ENCODE measurements at places on chromosomes 5 and 9.
A peak's percentile ranks its signal among the peaks of the same experiment; 100 is the strongest.

- H3K27ac ChIP-seq = peak overlapping the region; percentile 95
- peaks cover 59% of the 10 kb centered on the region for H3K4me1 ChIP-seq
- peak overlapping the region; percentile 2 for H3K4me3 ChIP-seq
- DNase-seq = peak; percentile 76
These were observed 75.8 kb downstream of the MAP1B start for GRCh38 chr5:72183101-72183520.

DNA sequence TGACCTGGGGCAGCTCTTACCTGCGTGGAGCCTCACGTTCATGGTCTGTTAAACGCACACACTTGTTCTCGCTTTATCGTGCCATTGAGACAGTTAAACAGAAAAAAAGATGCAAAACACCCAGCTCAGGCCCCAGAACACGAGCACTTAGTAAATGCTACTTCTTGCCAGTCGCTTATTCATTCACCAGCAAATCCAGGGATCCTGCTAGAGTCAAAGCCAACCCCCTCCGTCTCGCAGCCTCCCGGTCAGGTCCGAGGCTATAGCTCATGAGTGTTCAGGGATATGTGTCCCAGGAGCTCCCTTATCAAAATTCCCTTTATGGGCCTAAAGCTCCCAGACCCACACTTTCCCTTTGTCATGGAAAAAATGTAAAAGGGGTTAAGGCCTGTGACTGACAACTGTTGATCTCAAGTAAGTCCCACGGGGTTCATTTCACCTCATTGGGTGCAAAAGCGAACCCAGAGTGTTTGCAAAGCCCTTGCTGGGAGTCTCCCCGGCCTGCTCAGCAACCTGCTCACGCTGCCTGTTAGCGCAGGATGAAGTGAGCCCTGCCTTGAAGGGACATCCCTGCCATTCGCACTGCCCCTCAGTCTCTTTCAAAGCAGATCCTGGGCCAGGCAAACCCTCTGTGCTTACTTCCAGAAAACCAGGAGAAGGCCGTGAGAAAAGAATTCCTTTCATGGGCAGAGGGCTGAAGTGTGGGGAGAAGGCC lies 40.7 kb downstream of the HRH2 start:
- DNase-seq = no peak
- no peak overlapping the region for H3K27ac ChIP-seq
- H3K36me3 ChIP-seq = no peaks in the 10 kb centered on the region
- H3K4me1 ChIP-seq = no peaks in the 10 kb centered on the region
- no peak overlapping the region for H3K4me3 ChIP-seq
- no peaks in the 10 kb centered on the region for H3K27me3 ChIP-seq

GRCh38 chr5:148778882-148779281 lies 47.5 kb upstream of the ADRB2 start:
- no peaks in the 10 kb centered on the region for H3K27me3 ChIP-seq
- H3K36me3 ChIP-seq = no peaks in the 10 kb centered on the region
- no peak overlapping the region for H3K27ac ChIP-seq
- DNase-seq = no peak
- no peak overlapping the region for H3K4me3 ChIP-seq

GRCh38 chr5:39076757-39077728 lies 2.8 kb upstream of the RICTOR start:
- peaks cover 11% of the 10 kb centered on the region for H3K4me1 ChIP-seq
- H3K27me3 ChIP-seq = no peaks in the 10 kb centered on the region
- H3K27ac ChIP-seq = no peak overlapping the region
- no peak overlapping the region for H3K4me3 ChIP-seq
- no peak for DNase-seq

GRCh38 chr5:167352801-167353200 lies 938.6 kb upstream of the WWC1 start:
- no peak overlapping the region for H3K4me3 ChIP-seq
- peaks cover 14% of the 10 kb centered on the region for H3K4me1 ChIP-seq
- H3K36me3 ChIP-seq = no peaks in the 10 kb centered on the region

DNA sequence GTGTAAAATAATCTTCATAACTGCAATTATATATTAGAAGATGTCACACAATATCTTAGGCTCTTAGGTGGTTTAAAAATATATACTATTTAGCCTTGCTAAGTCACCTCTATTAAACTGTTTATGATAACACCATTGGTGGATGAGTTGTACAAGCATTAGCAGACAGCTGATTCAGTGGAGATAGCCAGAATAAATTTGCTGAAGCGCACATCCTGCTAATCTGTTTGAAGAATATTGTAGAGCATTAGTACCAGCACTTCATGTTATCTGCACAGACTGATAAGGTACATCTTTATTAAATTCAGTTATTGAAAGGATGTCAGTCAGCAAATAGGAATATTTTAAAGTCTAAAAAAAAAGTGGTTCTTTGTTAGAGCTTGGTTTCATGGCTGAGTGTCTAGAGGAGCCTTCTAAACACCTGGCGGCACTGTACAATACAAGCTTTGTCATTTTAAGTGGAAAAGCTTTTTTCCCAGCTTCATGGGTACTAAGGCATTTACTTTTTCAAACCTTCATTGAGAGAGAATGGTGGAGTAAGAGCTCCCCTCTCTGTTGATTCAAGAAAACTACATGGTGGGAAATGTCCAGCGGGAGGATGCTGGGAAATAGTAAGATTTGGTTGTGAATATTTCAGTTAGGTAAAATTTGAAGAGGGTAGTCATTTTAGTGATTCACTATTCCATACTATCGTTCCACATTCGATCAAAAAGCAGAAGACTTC lies 275.1 kb downstream of the SLF1 start:
- H3K4me1 ChIP-seq = peaks cover 3% of the 10 kb centered on the region
- H3K36me3 ChIP-seq = no peaks in the 10 kb centered on the region
- peak; percentile 61 for DNase-seq
- no peak overlapping the region for H3K4me3 ChIP-seq
- H3K27ac ChIP-seq = no peak overlapping the region

GRCh38 chr5:34045023-34045422 lies 2.0 kb upstream of the C1QTNF3 start:
- H3K27me3 ChIP-seq = no peaks in the 10 kb centered on the region
- no peak overlapping the region for H3K27ac ChIP-seq
- peaks cover 9% of the 10 kb centered on the region for H3K4me1 ChIP-seq
- no peaks in the 10 kb centered on the region for H3K36me3 ChIP-seq

DNA sequence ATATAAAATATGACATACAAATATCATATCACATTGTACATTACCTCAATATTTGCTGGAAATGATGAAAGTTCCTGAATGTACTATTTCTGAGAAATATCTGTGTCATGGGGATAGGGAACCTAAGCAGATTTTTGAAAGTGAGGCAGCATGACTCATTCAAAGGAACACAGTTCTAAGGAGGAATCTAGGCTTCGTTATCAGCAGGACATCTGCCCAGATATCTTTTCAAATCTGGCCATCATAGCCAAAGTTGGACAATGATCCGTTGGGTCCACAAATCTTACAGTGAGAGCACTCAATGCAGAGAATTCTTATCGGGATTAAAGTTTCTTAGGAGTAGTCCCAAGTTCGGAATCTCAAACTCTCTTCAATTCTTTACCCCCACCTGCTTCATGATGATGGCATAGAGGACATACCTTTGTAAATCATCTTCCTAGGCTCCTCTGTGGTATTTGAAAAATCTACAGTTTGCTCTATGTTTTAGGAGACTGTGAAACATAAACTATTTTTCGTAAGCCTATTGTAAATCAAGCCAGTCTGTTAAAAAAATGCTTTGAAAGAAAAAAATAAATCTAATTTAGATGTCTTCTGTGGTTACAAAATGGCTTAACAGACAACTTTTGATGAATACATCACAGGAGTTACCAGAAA lies 29.4 kb upstream of the ALDH1A1 start:
- H3K27me3 ChIP-seq = no peaks in the 10 kb centered on the region
- no peaks in the 10 kb centered on the region for H3K4me1 ChIP-seq
- H3K27ac ChIP-seq = no peak overlapping the region
- no peaks in the 10 kb centered on the region for H3K36me3 ChIP-seq
- H3K4me3 ChIP-seq = no peak overlapping the region

DNA sequence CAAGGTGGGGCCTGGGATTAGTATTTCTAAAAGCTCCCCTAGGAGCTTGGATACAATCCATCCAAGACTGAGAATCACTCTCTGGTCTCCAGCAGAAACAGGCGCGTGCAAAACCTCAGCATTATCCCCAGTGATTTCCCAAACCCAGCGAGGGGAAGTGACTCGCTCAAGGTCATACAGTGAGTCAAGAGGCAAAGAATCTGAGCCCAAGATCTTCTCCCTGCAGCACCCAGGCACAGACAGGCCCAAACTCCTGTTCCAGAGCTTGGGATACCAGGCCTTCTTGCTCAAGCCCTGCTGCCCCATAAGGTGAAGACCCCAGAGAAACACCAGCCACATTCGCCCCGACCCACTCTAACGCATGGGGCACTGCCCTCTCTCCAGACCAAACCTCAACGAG lies 33.2 kb downstream of the SHB start:
- H3K4me3 ChIP-seq = no peak overlapping the region
- DNase-seq = no peak

DNA sequence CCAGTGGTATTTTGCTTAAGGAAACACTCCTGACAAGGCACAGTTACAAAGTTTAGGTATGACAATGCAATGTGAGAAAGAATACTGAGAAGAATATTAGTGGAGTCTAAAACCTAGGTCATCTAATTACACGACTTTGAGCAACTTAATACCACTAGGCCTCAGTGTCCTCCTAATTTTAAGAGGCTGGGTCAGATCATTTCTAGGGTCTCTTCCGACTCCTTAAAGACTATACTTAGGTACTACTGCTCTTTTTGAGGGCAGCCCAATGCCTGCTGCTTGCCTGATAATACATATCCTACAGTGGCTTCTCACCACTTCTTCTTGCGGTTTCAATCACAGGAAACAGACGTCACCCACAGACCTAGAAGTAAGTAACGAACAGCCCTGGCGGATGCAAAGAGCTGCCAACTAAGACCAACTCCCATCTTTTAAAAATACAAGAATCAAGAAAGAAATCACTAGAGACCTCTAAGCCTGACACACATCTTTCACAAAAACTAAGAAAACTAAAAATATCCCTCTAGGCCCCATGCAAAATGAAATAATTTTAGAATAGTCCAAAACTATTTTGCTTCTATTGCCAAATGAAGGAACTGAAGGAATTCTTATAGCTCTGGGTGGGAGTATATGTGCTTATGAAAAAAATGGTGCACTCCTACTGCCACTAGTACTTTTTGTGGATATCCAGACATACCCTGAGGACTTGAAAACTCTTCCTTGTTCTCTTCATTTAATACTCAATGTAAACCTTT lies 13.1 kb downstream of the DIAPH1 start:
- DNase-seq = no peak
- H3K4me1 ChIP-seq = peaks cover 4% of the 10 kb centered on the region
- no peak overlapping the region for H3K4me3 ChIP-seq
- H3K27ac ChIP-seq = no peak overlapping the region
- H3K27me3 ChIP-seq = no peaks in the 10 kb centered on the region

DNA sequence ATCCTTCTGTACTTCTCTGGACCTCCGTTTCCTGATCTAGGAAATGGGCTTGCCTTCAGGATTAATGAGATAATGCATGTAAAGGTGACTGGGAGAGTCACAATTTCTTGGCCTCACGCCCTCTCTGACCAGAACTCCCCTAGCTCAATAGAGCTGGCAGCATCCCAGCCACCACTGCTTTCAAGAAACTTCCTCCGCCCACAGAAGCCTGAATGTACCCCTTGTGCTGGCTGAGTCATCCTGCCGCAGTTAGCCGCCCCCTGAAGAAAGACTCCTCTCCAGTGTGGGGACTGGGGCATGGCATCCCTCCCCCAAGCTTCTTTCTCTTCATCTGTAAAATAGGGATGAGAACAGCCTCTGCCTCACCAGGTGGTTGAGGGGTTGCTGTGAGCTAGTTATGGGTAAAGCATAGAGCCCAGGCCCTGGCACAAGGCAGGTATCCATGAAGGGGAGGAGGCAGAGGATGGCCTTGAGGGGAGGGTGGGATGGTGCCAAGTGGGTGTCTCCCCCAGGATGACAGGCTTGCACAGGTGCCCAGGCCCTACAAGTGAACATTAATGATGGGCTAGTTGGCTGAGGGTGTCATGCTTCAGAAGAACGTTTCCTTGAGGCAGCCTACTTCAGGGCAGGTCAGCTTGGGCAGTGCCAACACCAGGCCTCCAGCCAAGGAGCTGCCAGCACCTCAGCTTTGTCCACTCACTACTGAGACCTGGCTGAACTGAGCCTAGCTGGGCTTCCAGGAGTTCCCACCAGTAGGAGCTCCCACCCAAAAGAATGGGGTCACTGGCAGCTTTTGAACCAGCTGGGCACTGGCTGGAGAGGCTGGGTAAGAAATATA lies 3.4 kb downstream of the PDLIM4 start:
- H3K27me3 ChIP-seq = peaks cover 19% of the 10 kb centered on the region
- H3K4me3 ChIP-seq = no peak overlapping the region
- DNase-seq = no peak
- no peaks in the 10 kb centered on the region for H3K36me3 ChIP-seq

DNA sequence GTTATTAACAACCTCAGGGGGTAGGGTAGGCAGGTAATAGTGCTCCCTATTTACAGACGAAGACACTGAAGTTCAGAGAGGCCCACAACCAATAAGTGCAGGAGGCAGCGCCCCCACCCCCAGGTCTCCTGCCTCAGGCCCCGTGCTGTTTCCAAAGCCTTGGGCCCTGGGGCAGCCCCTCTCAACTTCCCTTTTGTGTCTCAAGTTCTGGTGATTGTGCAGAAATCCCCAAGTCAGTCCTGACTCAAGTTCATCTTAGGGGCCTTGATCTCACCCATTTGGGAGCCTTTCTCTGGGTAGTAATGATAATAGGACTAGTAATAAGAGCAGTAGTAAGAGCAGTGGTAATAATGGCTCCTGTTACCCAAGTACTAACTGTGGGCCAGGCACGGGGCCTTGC lies 35.5 kb upstream of the ASS1 start:
- no peaks in the 10 kb centered on the region for H3K27me3 ChIP-seq
- no peak overlapping the region for H3K4me3 ChIP-seq
- H3K27ac ChIP-seq = no peak overlapping the region
- H3K36me3 ChIP-seq = no peaks in the 10 kb centered on the region
- no peaks in the 10 kb centered on the region for H3K4me1 ChIP-seq

DNA sequence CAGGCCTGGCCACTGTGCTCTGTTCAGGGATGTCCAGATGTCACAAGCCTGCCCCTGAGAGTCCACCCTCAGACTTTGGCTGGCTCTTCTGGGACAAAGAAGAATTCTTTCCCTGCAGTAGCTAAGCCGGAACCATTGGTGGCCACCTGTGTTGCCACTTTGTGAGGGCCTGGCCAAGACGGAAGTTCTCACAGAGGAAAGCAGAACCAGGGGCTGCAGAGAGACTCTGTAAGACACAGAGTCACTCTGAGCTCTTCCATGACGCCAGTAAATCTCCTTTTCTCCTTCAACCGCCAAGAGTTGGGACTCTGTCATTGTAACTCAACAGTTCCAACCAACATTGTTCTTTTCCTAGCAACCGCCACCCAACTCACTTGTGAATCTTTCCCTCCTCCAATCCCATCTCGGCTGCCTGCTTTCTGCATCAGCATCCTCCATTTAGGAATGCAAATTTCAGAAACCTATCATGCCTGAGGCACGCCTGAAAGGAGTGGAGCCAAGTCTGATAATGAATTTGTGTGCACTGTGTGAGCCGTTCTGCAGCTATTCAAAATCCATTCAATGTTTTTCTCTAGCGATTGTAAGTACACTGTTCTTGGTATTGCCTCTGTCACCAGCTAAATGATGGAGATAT lies 37.8 kb upstream of the ATP6V1G1 start:
- H3K4me1 ChIP-seq = no peaks in the 10 kb centered on the region
- no peak for DNase-seq
- no peak overlapping the region for H3K4me3 ChIP-seq
- no peak overlapping the region for H3K27ac ChIP-seq

- DNase-seq = no peak
- H3K36me3 ChIP-seq = no peaks in the 10 kb centered on the region
- H3K27ac ChIP-seq = no peak overlapping the region
- no peak overlapping the region for H3K4me3 ChIP-seq
- no peaks in the 10 kb centered on the region for H3K4me1 ChIP-seq
These were observed 15.1 kb downstream of the ABCA2 start for GRCh38 chr9:137012694-137013570.

GRCh38 chr5:34597034-34598027 lies 58.8 kb upstream of the RAI14 start:
- no peak overlapping the region for H3K27ac ChIP-seq
- H3K36me3 ChIP-seq = no peaks in the 10 kb centered on the region
- no peaks in the 10 kb centered on the region for H3K27me3 ChIP-seq
- DNase-seq = no peak
- H3K4me3 ChIP-seq = no peak overlapping the region

All from neural progenitor cell (in vitro differentiated cells).